Esophagus squamous epithelium (tissue), 5 donors: ENCODE measurements at places on chromosomes 7 and 10.

- DNase-seq, result no peak
Observed at GRCh38 chr7:66535414-66536329, 93.0 kb upstream of the KCTD7 start.

DNA sequence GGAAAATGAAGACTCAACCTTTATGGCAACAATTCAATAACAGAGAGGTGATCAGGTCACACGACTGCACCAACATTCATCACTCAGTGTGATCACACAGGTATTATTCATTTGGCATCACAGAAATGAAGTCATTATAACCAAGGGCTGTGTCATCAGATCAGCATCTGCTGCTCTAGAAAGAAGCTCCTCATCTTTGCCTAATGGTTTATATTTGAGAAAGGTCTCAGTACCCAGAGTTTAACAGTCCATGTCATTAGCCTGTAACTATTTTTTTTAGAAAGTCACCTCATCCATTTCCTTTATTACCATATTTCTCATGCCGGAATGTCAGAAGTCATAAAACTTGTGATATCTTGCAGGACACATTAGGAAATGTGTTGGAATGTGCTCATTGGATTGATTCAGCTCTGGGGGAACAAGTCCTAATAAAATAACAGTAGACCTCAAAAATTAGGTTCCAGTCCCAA is 45.1 kb upstream of the PRKG1 start:
- DNase-seq, result no peak

GRCh38 chr10:69619626-69620025 is 10.4 kb upstream of the FAM241B start:
- DNase-seq, result no peak

GRCh38 chr7:95886501-95887090 is 114.2 kb downstream of the DYNC1I1 start:
- no peak for DNase-seq
